ENCODE measurements at places on chromosomes 2 and 18. TPM values are rescaled to one million over a fixed set of nuclear protein-coding genes. Genes with fewer than 3 reads are reported as not detected.

GRCh38 chr2:127700527-127701192, 637 bp upstream of the SFT2D3 start:
- no peak for DNase-seq

The GREB1L gene
- not detected for total RNA-seq

- DNase-seq = peak; percentile 55
Observed at GRCh38 chr2:230924470-230925341, at the start of gene GPR55. Gene GPR55, minus strand, starts transcription at chr2:230925242. Its CDS starts 14,280 bp downstream, at chr2:230910962.

The MEP1B gene
- 0.19 TPM for total RNA-seq

- no peak for DNase-seq
Observed at GRCh38 chr18:21306368-21306767, 64.3 kb downstream of the GREB1L start.

GRCh38 chr2:55862246-55862645, 61.3 kb downstream of the EFEMP1 start:
- no peak for DNase-seq

DNA sequence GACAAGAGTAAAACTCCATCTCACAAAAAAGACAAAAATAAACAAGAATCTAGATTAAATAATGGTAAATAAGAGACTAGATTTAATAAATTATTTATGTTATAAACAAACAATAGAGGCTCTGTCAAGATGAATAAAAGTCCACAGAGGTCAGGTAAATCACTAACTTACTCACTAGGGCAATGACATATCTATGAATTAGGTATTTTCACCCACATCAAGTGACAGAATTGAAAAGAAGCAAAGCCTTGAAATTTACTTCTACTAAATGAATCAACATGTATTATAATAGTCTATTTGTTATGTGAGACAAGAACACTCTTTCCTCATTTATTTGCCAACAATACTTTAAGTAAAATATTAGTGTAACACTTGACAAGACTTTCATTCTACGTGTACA, 41.7 kb downstream of the FBXO11 start:
- no peak for DNase-seq

DNA sequence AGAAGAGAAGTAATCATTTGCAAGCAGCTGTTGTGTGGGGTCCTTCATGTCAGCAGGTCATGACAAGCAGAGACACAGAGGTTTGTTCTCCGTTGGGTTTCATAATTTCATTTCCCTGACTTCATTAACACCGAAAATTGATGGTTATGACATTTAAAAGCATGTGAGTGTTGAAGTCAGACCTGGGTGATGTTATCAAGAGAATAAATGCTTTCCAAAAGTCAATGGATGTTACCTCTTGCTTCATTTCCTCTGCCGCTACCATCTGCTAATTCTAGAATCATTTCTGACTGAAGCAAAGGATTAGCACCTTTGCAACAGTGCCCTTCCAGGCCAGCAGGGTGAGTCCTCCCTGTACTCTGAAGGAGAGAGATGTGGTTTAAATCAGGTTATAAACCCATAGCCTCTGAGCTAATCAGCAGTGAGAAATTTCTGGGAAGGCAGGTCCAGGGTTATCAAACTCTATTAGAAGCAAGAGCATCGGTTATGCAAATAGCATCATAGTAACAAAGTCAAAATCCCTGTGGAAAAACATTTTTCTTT, 446.2 kb downstream of the PIK3C3 start:
- no peak for DNase-seq

GRCh38 chr2:39537150-39537549, 100.1 kb upstream of the MAP4K3 start:
- no peak for DNase-seq
